ENCODE measurements at places on chromosomes 13 and 19.
A peak's percentile ranks its signal among the peaks of the same experiment; 100 is the strongest.

- no peak for DNase-seq
Measured at GRCh38 chr13:59982631-59983382, 180.9 kb downstream of the DIAPH3 start.

DNA sequence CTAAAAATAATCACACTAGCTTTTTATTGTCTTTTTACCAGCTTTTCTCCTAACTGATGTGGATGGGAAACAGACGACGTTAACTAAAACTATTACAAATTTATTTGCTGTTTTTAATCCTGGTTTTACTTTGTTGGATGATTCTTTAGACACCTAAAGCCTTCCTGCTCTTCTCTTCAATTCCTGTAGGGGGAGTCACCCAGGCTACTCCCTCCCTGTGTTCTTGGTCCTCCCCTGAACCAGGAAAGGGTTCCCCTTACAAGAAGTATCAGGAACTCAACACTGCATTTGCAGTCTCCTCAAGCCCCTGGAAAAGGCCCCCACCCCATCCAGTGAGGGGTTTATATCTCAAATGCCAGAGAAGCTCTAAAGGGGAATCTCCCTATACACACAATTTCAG, 206.1 kb downstream of the SUCLA2 start:
- no peak for DNase-seq

DNA sequence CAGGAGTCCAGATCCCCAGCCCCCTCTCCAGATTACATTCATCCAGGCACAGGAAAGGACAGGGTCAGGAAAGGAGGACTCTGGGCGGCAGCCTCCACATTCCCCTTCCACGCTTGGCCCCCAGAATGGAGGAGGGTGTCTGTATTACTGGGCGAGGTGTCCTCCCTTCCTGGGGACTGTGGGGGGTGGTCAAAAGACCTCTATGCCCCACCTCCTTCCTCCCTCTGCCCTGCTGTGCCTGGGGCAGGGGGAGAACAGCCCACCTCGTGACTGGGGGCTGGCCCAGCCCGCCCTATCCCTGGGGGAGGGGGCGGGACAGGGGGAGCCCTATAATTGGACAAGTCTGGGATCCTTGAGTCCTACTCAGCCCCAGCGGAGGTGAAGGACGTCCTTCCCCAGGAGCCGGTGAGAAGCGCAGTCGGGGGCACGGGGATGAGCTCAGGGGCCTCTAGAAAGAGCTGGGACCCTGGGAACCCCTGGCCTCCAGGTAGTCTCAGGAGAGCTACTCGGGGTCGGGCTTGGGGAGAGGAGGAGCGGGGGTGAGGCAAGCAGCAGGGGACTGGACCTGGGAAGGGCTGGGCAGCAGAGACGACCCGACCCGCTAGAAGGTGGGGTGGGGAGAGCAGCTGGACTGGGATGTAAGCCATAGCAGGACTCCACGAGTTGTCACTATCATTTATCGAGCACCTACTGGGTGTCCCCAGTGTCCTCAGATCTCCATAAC, at the start of gene APOE:
APOE (plus strand) TSS at position 360 of the 724 bp plus-strand sequence. CDS start 829 bp downstream, outside the sequence.
- DNase-seq, result no peak

DNA sequence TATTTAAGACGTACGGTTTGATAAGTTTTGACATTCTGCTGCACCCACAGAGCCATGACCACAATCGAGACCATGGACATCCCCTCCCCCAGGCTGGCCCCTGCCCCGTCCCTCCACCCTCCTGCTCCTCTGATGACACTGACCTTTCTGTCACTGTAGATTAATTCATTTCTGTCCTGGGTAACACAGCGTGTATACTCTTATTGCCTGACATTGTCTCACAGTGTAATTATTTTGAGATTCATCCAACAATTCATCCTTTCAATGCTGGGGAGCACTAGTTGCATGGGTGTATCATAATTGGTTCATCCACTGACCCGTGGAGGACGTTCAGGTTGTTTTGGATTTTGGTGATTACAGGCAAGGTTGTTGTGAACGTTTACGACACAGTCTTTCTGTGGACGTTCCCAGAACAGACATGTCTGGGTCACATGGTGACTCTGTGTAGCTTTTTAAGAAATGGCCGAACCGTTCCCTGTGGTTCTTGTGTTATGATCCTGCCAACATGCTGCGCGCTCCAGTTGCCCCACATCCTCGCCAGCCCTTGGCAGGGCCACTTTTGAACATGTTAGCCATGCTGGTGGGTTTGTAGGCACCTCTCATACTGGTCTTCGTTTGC, 41.9 kb downstream of the C13orf46 start:
- DNase-seq, result no peak

- no peak for DNase-seq
Measured at GRCh38 chr13:39317291-39317690, 279.0 kb downstream of the NHLRC3 start.

- peak; percentile 96 for DNase-seq
Measured at GRCh38 chr13:25963674-25964073, 88.1 kb downstream of the SHISA2 start.

DNA sequence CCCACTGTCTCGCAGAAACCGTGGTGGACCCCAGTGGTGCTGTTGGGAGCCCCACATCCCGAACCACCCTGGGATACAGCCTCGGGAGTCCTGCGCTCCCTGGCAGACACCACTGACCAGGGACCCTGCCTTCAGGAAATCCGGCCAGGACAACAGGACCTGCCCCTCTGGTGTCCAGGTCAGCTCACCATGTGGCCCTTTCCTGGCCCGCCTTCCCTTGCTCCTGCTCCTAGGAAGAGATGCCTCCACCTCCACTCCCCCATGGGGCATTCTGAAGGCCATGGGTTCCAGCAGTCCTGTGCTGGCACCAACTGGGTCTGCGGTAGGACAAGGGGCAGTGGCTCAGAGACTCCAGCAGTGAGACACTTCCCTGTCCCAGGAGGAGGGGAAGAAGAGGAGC, 22.5 kb upstream of the SLC7A10 start:
- DNase-seq, result no peak

- DNase-seq, result no peak
Measured at GRCh38 chr13:25649001-25649633, 277.3 kb downstream of the ATP8A2 start.

- no peak for DNase-seq
Measured at GRCh38 chr13:50222569-50223332, 207.5 kb downstream of the KCNRG start.

- DNase-seq, result no peak
Measured at GRCh38 chr13:80973721-80974120, 632.8 kb upstream of the SPRY2 start.

GRCh38 chr13:40667622-40667978, 1.2 kb upstream of the FOXO1 start:
- DNase-seq, result no peak

- no peak for DNase-seq
Measured at GRCh38 chr13:72121466-72121865, 254.5 kb upstream of the DACH1 start.

- DNase-seq, result no peak
Measured at GRCh38 chr19:13861392-13861713, 15.6 kb upstream of the NANOS3 start.

- DNase-seq, result no peak
Measured at GRCh38 chr13:46881621-46882020, 15.2 kb downstream of the HTR2A start.

- DNase-seq, result no peak
Measured at GRCh38 chr19:30093966-30094755, 152.1 kb downstream of the URI1 start.

DNA sequence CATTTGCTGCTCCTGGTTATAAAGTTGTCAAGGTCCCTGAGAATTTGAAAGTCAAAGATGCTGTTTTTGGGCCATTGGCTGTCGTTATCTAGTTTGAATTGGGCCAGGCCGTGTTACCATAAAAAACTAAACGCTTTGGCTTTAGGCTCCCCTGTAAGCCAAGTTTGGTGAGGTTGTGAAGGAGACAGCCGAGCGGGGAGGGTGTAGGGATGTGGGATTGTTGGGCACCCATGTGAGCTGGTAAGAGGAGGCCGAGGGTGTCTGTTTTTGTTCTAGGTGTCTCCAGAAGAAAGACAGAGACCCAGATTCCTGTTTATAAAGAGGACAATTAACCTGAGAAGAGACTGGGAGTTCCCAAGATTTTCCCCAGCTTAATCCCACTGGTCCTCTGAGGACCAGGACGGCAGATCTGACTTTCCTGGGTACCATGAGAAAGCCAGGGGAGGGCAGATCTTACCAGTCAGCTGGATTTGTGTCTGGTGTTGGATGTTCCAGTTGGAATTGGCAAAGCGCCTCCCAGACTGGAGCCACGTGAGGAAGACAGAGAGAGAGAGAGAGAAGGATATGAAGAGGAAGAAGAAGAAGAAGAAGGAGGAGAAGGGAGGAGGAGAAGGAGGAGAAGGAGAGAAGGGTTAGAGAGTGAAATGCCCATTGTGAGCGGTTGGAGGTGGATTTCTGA, 25.1 kb downstream of the TMEM255B start:
- no peak for DNase-seq

DNA sequence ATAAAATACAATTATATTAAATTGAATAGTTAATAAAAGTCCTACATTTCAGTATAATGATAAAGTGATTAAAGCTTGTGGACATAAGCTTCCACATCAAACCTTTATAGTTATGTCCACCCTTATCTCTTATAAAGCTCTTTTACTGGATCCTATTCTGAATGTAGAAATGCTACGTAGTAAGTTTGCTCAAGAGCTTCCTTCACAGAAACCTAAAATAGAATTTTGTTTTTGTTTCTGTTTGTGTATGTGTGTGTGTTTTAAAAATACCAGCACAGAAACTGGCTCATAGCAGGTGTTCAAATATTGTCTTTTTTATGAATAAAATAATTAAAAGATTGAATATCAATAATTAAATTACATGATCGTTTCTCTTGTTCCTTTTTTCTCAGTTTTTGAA, 21.0 kb upstream of the UFM1 start:
- DNase-seq, result no peak

DNA sequence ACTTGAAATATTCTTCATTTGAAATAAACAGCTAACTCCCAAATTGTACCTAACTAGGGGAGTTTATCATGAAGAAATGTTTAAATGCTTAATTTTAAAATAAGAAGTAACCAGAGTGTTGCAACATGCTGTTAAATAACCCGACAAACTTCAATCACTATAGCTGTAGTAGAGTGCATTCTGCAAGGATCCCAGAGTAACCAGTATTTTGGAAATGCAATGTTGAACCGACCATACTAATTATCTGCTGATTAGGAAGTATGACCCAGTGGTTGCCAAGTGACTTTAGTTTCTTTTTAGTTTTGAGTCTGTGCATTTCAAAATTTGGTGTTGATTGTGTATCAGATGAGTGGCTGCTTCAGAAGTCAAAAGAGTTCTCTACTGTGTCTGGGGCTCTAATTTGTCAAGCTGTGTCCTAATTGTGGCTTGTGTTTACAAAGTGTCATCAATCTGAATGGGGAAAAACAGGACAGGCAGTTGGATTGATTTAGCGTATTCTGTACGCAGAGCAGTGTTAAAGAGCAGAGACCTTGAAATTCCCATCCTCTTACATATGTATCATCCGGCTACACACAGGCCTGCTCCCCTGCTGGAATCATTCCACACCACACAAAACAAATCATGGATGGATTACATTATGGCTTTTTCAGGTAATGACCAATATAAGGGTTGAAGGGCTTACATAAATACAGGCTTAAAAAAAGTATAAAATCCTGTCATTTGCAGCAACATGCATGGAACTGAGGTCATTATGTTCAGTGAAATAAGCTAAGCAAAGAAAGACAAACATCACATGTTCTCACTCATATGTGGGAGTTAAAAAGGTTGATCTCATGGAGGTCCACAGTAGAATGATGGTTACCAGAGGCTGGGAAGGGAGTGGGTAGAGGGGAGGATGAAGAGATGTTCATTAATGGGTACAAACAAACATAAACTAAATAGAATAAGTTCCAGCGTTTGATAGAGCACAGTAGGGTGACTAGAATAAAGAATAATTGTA, 351.5 kb downstream of the KLF12 start:
- peak; percentile 94 for DNase-seq

DNA sequence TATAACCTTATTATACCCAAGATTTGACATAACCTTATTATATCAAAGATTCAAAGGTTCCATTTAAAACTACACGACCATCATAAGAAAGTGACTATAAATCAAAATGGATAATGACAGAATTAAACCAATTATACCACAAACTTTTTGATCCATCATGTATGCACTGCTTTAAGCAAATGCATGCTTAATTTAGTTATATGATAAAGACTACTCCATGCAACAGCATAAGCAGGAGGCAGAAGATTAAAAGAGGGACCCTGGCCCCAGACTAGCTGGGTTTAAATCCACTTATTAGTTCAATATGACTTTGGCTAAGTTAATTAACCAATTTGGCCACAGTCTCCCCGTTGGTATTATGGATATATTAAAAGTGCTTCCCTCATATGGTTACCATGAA, 11.4 kb downstream of the EFNB2 start:
- no peak for DNase-seq

- no peak for DNase-seq
Measured at GRCh38 chr19:1103132-1103707, 574 bp upstream of the GPX4 start.

DNA sequence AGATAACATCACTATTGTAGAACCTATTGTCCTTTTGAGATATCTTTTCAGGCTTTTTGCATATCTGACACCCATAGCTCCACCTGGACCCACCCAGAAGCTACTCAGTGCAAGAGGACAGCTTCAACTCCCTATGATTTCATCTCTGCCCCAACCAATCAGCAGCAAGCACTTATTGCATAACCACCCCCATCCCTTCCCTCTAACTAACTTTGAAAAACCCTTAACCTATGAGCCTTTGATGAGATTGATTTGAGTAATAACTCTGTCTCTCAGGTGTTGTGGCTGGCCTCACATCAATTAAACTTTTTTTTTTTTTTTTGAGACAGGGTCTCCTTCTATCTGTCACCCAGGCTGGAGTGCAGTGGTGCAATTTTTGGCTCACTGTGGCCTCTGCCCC, 13.4 kb upstream of the MTRF1 start:
- no peak for DNase-seq

DNA sequence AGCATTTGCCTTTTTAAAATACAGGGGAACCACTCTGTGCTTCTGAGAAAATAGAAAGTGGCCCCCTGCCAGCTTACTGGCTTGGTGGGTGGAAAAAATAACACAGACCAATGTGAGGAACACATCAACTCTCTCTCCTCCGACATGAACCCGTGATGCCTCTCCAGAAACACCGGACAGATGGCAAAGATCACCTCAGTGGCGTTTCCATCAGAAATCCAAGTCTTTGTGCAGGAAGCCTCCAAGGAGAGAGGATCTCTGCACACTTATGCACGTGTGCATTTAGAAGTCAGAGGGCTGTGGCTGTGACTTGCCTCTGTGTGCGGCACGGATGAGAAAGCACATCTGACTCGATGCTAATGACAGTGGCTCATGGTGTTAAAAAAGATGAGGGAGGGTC, 112.3 kb upstream of the KLF12 start:
- no peak for DNase-seq

GRCh38 chr19:7612282-7613274, 16.8 kb downstream of the XAB2 start:
- DNase-seq, result no peak

GRCh38 chr19:7507884-7508283, 8.0 kb upstream of the ZNF358 start:
- no peak for DNase-seq

GRCh38 chr19:49339301-49340068, 4.3 kb downstream of the CD37 start:
- DNase-seq, result peak; percentile 53

Measured in NCI-H748 treated with DMSO at 0.1 percent for 48 hours (cell line).